ENCODE measurements at places on chromosomes 3 and 15.

GRCh38 chr3:106703524-106703923, 673.7 kb upstream of the CCDC54 start:
- DNase-seq = no peak

GRCh38 chr3:89217148-89217685, 109.8 kb downstream of the EPHA3 start:
- no peak for DNase-seq

- DNase-seq = no peak
Measured at GRCh38 chr3:45125550-45126026, 20.6 kb downstream of the CDCP1 start.

GRCh38 chr3:156642750-156643728, 31.4 kb upstream of the TIPARP start:
- no peak for DNase-seq

- no peak for DNase-seq
Measured at GRCh38 chr3:38805004-38805403, 11.0 kb downstream of the SCN10A start.

- no peak for DNase-seq
Measured at GRCh38 chr3:29593802-29594201, 312.9 kb downstream of the RBMS3 start.

- no peak for DNase-seq
Measured at GRCh38 chr15:90596943-90597342, 67.2 kb downstream of the CRTC3 start.

GRCh38 chr15:63073497-63074172, 31.1 kb downstream of the TPM1 start:
- no peak for DNase-seq

DNA sequence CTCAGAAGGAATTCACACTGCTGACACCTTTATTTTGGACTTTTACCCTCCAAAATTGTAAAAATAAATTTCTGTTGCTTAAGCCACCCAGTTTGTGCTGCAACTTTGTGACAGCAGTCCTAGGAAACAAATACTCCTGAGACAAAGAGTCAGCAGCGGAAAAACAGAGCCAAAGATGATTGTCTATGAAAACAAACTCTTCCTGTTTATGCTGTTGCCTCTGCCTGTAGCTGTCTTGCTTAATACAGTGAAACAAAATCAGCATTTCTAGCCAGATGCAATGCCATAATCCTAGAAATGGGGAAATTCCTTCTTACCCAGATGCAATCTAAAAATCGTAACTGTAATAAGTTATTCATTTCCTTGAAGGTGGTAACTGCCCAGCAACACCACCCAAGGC, 387.5 kb upstream of the ATP11B start:
- no peak for DNase-seq

GRCh38 chr15:76289582-76289981, 21.7 kb downstream of the ETFA start:
- DNase-seq = no peak

DNA sequence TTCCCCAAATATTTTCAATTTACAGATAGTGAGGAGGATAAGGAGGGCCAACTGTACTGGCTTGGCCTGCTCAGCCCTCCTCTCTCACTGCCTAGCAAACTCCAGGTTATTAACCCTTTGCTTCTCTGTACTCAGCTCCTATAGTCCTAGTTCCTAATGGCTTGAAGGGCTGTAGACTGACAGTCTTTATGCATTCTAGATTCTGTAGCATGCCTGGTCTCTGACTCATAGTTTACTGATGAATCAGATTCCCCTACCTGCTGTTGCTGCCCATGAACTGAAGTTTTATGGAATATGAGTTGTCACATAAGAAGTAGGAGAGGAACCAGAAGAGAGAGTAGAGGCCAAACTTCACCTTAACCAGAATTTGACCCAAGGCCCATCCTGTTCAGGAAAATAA, 27.1 kb upstream of the MAP3K13 start:
- no peak for DNase-seq

DNA sequence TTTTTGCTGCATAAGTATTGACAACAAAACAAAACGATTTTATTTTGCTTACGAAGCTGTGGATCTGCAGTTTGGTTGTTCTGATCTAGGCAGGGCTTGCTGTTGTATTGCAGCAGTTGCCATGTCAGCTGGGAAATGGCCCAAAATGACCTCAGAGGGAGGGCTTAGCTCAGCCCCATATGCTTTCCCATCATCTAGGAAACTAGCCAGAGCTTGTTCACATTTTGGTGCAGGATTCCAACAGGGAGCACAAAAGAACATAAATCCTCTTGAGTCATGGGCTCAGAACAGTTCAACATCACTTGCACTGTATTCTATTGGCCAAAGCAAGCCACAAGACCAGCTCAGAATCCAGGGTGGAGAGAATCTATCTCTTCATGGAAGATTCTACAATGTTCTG, 42.2 kb upstream of the ROBO2 start:
- DNase-seq = no peak

GRCh38 chr3:80556763-80557162, 789.0 kb upstream of the ROBO1 start:
- no peak for DNase-seq

- no peak for DNase-seq
Measured at GRCh38 chr3:101954361-101954760, 105.0 kb downstream of the NFKBIZ start.

- no peak for DNase-seq
Measured at GRCh38 chr15:55796321-55796965, 53.5 kb upstream of the PRTG start.

DNA sequence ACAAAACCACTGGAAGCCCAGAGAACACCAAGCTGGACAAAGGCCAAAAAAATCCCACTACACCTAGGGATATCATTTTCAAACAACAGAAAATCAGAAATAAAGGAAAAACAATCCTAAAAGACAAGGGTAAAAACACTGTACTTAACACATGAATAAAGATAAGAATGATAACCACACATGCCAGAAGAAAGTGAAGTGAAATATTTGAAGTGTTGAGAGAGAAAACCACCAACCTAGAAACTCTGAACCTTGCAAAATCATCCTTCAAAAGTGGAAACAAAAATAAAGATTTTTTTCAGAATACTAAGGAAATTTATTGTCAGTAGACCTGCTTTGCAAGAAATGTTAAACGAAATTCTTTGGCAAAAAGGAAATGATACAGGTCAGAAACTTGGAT, 45.1 kb downstream of the KPNA1 start:
- no peak for DNase-seq

- peak; percentile 41 for DNase-seq
Measured at GRCh38 chr15:73851689-73852088, 21.7 kb upstream of the TBC1D21 start.

DNA sequence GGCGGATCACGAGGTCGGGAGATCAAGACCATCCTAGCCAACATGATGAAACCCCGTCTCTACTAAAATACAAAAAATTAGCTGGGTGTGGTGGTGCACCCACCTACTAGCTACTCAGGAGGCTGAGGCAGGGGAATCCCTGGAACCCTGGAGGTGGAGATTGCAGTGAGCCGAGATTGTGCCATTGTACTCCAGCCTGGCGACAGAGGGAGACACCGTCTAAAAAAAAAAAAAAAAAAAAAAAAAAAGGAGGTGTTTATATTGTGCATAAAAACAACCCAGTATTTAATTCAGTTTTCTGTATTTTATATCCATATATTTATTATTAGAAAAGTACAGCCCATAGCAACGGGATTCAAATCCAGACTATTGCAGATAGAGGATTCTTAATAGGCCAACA, 129.1 kb upstream of the SOX2 start:
- DNase-seq = no peak

DNA sequence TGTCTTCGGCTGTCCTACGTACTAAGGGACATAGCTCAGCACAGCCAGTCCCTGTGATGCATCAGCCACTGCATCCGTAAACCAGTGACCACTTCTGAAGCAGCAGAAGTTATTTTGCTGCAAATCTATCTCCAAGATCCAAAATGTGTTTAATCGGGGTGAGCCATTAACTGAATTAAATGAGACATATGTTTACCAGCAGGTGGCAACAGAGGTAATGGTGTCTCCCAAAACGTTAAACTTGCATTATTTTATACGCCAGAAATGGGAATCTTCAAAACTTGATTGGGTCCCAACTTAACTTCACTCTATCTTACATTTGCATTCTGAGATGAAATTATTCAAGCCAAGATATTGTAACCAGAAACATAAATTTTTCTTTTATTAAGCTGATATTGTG, 75.3 kb upstream of the BOC start:
- DNase-seq = no peak

All from stimulated activated CD4-positive, alpha-beta T cell treated with anti-CD3 and anti-CD28 coated beads, Interleukin-4, amount 100 ng/mL, for 24 hours (primary cell).